ENCODE measurements at places on chromosomes 4 and X. TPM values are rescaled to one million over a fixed set of nuclear protein-coding genes. Genes with fewer than 3 reads are reported as not detected.

- no peak for DNase-seq
These were observed 52.5 kb downstream of the JADE1 start for GRCh38 chr4:128861856-128862518.

GRCh38 chr4:150385606-150386005 is 196.3 kb upstream of the MAB21L2 start:
- DNase-seq = no peak

GRCh38 chrX:17470136-17470535 is 95.1 kb downstream of the NHS start:
- no peak for DNase-seq

GRCh38 chrX:130262231-130262630 is 6.5 kb downstream of the ZNF280C start:
- no peak for DNase-seq

GRCh38 chr4:24952667-24953066 is 39.8 kb upstream of the CCDC149 start:
- DNase-seq = no peak

- no peak for DNase-seq
These were observed 2.6 kb upstream of the ADH1B start for GRCh38 chr4:99323756-99324155.

GRCh38 chr4:103076747-103077347 is at the start of gene SLC9B2:
SLC9B2 (minus strand) TSS chr4:103076761; CDS start chr4:103067550, 9,211 bp downstream.
- no peak for DNase-seq

- no peak for DNase-seq
These were observed 166.0 kb downstream of the FBXW7 start for GRCh38 chr4:152369902-152370295.

DNA sequence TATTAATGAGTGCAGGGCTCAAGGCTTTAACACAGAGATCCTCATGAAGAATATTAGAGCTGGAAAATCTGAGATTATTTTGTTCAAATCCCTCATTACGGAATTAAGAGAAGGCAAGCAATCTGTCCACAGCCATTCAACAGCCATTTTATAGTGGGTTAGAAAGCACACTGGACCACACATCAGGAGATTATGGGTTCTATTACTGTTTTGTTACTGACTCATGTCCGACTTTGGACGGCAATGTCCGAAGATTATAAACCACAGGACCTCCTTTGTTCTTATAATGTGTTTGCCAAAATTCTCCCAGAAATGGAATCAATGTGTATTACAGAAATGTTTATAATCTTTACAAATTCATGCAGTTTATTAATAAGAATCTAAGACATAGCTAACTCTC is 8.1 kb downstream of the LAMTOR3 start:
- no peak for DNase-seq

- no peak for DNase-seq
These were observed 17.7 kb upstream of the TMEM144 start for GRCh38 chr4:158192439-158193158.

DNA sequence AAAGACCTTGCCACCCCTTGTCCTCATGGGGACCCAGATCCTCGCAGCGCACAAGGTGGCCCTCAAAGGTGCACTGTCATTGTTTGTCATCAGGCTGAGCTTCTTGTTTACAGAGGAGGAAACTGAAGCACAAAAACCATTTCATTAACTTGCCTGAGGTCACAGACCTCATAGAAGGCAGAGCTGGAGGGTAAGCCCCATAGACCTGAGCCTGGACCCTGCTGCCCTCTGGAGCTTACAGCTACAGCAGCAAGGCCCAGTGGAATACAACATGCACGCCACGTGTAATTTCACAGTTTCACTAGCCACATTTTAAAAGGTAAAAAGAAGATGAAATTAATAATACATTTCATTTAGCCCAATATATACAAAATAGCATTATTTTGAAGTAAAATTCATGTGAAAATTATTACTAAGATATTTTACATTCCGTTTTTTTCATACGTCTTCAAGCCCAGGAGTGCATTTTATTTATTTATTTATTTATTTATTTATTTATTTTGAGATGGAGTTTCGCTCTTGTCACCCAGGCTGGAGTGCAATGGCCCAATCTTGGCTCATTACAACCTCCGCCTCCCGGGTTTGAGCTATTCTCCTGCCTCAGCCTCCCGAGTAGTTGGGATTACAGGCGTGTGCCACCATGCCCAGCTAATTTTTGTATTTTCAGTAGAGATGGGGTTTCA is 8.8 kb downstream of the JAKMIP1 start:
- no peak for DNase-seq

DNA sequence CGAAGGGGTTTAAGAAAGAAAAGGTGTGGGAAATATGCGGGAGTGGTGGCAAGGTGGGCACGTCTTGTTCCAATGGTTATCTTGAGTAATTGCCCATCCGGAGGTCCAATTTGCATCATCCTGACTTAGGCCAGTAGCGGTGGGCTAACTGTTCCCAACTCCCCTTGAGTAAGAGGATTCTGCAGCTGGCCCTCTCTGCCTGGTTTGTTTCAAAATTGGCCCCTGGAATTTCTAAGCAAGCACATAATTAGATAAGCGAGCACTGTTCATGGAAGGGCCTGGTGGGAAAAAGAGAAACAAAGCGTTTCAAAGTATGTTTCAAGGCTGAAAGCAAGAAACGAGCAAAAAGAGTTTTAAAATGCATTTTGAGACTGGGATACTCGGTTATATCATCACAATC is 198.2 kb downstream of the CEP135 start:
- no peak for DNase-seq

DNA sequence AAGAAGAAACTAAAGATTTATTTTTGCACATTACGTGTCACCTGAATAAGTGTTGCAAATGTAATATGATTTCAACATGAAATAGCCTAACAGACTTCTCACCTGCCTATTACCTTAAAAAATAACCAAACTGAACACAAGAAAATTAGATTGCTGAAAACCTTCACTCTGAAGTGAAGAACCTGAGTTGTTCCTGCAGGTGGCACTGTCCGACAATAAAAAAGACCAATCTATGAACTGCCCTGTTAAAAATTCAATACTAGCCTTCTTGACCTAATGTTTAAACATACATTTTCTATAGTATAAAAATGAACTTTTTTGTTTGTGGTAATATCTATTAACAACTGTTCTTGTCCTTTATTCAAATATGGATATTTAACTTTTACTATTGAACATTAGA is 69.2 kb upstream of the PNPLA4 start:
- no peak for DNase-seq

- no peak for DNase-seq
These were observed 51.7 kb downstream of the SLC7A11 start for GRCh38 chr4:138190452-138190858.

DNA sequence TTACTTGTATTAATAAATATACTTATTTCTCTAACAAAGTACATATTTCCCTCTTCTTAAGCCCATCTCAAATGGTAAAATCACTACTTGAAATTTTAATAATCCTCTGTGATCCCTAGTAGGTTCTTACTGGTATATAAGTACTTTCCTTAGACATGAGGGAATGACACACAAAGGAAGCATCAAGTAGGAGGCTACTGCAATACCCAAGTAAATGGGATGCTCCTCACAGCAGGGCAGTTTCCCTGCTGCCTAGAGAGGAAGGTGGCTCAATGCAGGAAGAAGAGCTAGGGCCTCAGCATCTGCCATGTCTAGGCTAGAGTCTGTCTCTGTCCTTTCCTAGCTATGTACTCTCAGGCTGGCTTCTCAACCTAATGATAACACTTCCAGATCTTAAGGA is 122.1 kb upstream of the DIPK2B start:
- DNase-seq = no peak

GRCh38 chrX:105471597-105471996 is 251.1 kb upstream of the TEX13A start:
- no peak for DNase-seq

DNA sequence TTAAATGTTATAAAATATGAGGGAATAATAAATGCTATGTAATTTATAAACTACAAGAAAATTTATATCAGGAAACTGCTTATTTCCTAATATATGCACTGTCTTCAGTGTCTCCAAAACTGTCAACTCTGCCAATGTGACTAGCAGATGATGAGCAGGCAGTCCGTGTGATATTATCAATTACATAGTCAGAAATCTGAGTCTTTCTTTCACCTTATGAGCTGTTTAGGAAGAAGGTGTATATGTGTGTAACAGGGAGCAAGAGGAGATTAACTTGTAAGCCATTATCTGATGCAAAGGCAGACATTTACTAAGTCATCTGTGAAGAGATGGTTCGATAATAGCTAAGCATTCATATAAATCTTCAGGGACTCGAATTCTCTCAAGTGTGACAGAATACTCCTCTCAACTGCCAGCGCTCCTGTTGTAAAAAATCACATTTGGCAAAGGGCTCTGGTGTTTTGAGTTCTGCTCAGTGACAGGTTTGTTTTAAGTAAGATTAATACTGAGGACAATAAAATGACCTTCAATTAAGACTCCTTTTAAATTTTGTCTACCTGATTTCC is 79.7 kb downstream of the SNCA start:
- DNase-seq = no peak

DNA sequence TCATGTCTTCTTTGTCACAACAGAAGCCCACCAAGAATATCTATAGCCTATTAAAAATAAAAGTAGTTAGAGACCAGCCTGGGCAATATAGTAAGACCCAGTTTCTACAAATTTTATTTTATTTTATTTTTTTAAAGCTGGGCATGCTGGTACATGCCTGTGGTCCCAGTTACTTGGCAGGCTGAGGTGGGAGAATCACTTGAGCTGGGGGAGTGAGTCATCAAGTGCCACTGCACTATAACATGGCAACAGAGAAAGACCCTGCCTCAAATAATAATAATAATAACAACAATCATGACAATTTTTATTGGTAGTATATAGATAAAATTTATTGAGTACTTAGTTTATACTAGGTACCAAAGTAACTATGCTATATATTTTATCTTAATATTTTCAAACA is 93.0 kb upstream of the NPFFR2 start:
- no peak for DNase-seq

- no peak for DNase-seq
These were observed 58.0 kb upstream of the KLHL13 start for GRCh38 chrX:118174516-118175098.

DNA sequence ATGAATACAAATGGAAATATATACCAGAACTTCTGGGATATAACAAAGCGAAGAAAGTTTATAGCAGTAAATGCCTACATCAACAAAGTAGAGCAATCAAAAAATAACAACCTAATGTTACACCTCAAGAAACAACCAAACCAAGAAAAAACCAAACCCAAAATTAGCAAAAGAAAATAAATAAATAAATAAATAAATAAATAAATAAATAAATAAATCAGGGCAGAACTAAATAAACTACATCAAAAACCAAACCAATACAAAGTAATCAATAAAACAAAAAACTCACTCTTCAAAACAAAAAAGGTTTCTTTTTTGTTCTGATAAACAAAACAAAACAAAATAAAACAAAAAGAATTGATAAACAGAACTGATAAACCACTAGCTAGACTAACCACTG is 88.4 kb upstream of the SPIN4 start:
- no peak for DNase-seq

GRCh38 chr4:185346975-185347601 is 48.6 kb downstream of the LRP2BP start:
- no peak for DNase-seq

DNA sequence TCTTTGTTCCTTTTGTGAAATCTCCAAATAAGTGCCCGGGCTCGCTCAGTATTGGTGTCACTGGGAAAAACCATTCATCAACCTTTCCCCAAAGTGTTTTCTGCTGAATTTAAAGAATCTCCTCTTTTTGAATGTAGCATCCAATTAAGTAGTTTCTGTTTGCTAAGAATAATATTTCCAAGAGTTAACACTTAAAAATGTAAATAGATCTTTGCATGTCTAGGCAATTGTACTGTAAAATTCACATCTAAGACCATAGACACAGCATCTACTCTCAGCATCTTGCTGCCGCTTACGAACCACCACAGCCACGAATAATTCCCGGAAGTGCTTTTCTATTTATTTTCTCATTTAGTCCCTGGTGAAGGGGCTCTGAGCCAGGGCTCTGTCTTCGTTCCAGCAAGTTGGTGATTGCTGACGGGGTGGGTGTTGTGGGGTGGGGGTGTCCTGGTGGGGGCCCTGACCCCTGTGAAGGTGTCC is 1.4 kb downstream of the NSG1 start:
- DNase-seq = no peak

DNA sequence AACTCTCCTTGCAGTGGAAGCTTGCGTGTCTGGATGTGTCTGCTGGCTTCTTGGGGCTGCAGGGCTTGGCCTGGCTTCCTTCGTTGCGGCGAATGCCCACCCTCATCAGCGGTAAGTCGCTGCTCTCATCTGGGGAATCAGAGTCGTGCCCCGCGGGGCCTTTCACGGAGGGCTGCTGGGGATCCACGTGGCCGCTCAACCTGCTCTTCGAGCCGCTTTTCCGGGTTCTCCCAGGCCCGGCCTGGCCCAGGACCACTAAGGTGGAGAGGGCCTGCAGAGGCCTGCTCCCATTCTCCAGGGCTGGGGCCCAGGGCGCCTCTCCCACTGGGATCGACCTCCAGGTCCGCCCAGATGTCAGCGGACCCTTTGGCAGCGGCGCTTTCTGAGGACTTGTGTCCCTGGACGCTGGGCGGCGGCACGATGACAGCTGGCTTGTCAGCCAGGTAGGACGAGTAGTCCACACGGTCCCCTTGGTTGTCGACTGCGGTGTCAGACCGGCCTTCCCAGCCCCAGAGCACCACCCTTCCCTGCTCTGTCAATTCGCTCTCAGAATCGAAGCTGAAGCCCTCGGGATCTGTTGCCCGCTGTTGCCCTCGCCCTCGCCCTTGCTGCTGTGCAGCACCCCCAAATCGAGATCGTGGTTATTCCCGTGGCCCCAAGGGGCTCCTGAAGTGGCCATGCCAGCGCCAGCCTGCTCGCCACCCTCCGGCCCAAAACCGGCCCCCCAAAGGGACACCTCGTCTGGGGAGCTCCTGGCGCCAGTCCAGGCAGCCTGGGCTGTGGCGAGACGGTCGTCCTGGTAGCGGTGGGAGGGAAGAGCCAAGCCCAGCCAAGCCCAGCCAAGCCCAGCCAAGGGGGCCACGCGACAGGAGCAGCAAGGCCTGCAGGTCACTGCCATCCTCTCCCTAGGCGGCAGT is 37.8 kb upstream of the NHSL2 start:
- no peak for DNase-seq

ARR3 gene
- total RNA-seq = not detected

PPBP gene
- total RNA-seq = not detected

PCDH18 gene
- 0.06 TPM for total RNA-seq

MAGEA6 gene
- total RNA-seq = not detected

LRRC66 gene
- 0.06 TPM for total RNA-seq

UBL4A gene
- total RNA-seq = 54.7 TPM

HTN1 gene
- not detected for total RNA-seq

ADAM29 gene
- not detected for total RNA-seq

GPC3 gene
- total RNA-seq = 0.14 TPM

CD99 gene
- 112 TPM for total RNA-seq

DCAF4L1 gene
- 0.26 TPM for total RNA-seq

DUSP9 gene
- total RNA-seq = 0.08 TPM

GAB3 gene
- 3.4 TPM for total RNA-seq

FRMD7 gene
- total RNA-seq = not detected

C4orf51 gene
- total RNA-seq = not detected

SOX3 gene
- total RNA-seq = not detected

PRPS2 gene
- 123 TPM for total RNA-seq

PABPC5 gene
- total RNA-seq = not detected

Data from activated naive CD8-positive, alpha-beta T cell treated with anti-CD3 and anti-CD28 coated beads for 36 hours (primary cell).